ENCODE measurements at places on chromosomes 7 and 10. TPM values are rescaled to one million over a fixed set of nuclear protein-coding genes. Genes with fewer than 3 reads are reported as not detected.

SPOCK2 gene
- 0.16 TPM for total RNA-seq

GHRHR gene
- total RNA-seq: not detected

PTPRN2 gene
- total RNA-seq: 4.2 TPM

SUGCT gene
- total RNA-seq: 2.9 TPM

AKR1C1 gene
- total RNA-seq: 48.6 TPM

TMEM213 gene
- total RNA-seq: not detected

C7orf57 gene
- total RNA-seq: not detected

PLPP4 gene
- total RNA-seq: not detected

IRF5 gene
- total RNA-seq: 0.16 TPM

FAM204A gene
- total RNA-seq: 35.9 TPM

JCAD gene
- 35.2 TPM for total RNA-seq

CYP26C1 gene
- total RNA-seq: 4.7 TPM

ARMC10 gene
- total RNA-seq: 27.1 TPM

IDI2 gene
- total RNA-seq: not detected

GDF2 gene
- total RNA-seq: not detected

LLCFC1 gene
- not detected for total RNA-seq

INSYN2A gene
- not detected for total RNA-seq

TAC1 gene
- not detected for total RNA-seq

NEBL gene
- total RNA-seq: 3.2 TPM

MNX1 gene
- total RNA-seq: not detected

KNDC1 gene
- total RNA-seq: 0.36 TPM

CALCR gene
- total RNA-seq: not detected

ABCA13 gene
- not detected for total RNA-seq

PDE6C gene
- not detected for total RNA-seq

GOLGA7B gene
- not detected for total RNA-seq

FAM25G gene
- not detected for total RNA-seq

SPACDR gene
- not detected for total RNA-seq

UNCX gene
- total RNA-seq: not detected

MYH16 gene
- not detected for total RNA-seq

MGMT gene
- total RNA-seq: 45.4 TPM

FAM171A1 gene
- total RNA-seq: 31.2 TPM

NPY4R2 gene
- under 0.01 TPM for total RNA-seq

STARD3NL gene
- 37.9 TPM for total RNA-seq

IKZF1 gene
- total RNA-seq: not detected

MAPK8 gene
- total RNA-seq: 23.1 TPM

FEZF1 gene
- total RNA-seq: not detected

Measured in cardiac atrium fibroblast (primary cell).